Activated CD4-positive, CD25-positive, alpha-beta regulatory T cell treated with anti-CD3 and anti-CD28 coated beads, Interleukin-2, amount 50 U/mL, for 72 hours (primary cell): ENCODE measurements at places on chromosomes 7 and 10.

GRCh38 chr10:101489355-101489754 is 98.7 kb downstream of the POLL start:
- DNase-seq, result no peak

DNA sequence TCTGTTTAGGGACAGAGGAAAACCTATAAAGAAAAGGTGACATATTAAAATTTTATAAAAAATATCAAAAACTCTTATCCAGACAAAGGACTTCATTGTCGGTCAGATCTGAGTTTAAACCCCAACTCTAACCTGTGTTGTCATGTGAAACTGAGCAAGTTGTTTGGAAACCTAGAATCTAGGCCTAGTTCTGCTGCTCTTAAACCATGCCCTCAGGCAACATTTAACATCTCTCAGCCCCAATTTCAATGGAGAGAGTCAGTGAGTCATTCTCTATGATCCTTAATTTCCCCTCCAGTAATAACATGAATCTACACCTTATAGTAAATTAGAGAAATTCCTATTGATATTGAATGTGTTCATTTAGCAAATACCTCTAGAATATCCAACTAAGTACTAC is 192.3 kb downstream of the IMMP2L start:
- DNase-seq, result no peak

DNA sequence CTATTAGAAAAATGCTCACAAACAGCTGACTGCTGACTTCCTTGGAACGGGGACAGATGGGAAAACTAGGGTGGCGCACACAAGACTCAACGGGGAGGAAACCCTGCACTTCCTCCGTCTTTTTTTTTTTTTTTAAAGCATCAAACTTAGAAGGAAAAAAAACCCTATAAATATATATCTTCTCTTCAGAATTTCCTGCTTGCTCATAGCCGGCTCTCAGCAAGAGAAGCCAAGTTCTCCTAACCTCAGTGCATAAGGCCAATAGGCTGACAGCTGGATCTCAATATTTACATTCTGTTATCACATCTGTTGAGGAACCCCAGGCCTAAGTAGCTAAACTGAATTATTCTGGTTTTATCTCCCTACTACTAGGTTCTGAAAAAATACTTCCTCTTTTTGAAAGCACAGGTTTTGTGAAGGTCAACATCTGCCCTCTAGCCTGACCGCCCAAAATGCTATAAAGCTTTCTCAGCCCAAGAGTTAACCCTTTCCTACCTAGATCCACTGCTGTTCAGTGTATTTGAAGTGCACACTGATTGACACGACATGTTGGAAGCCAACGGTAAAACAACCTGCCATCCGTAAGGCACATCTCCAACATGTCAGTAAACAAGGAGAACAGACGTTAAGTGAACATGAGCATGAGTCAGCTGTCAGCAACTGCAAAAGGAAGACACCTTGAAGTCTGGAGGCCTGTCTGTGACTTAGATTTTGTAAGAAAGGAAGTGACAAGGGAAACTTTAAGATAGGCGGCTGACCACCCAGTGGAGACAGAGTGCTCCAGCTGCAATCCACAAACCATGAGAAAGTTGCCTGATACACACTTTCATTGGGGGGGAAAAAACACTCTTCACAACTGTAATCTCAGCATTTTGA is 83.8 kb downstream of the EBLN1 start:
- DNase-seq, result no peak

GRCh38 chr10:36087006-36088005 is 445.2 kb upstream of the FZD8 start:
- no peak for DNase-seq

- DNase-seq, result peak; percentile 48
Measured at GRCh38 chr10:119651514-119652360, 557 bp downstream of the BAG3 start.

DNA sequence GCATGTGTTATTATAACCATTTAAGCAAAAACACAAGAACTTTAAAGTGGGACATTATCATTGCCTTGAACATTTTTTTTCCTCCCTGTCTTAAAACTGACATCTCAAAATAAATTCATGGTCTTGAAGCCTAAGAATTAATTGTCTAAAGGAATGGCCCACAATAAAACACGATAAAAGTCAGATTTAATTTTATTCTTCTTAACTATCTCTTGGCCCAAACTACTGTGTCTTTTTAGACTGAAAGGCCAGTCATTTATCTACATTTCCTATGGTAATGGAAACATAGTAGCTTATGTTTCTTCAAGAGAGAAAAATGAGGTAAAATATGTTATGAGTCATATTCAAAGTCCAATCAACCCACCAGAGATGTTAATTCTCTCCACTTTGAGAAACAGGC is 24.4 kb upstream of the ETV1 start:
- DNase-seq, result no peak

GRCh38 chr7:105195891-105196290 is 181.9 kb downstream of the KMT2E start:
- DNase-seq, result no peak

GRCh38 chr10:60290558-60290957 is 99.1 kb downstream of the ANK3 start:
- DNase-seq, result no peak

- DNase-seq, result no peak
Measured at GRCh38 chr7:115221456-115221855, 299.6 kb downstream of the MDFIC start.

GRCh38 chr7:122018032-122018431 is 126.0 kb downstream of the AASS start:
- DNase-seq, result no peak

DNA sequence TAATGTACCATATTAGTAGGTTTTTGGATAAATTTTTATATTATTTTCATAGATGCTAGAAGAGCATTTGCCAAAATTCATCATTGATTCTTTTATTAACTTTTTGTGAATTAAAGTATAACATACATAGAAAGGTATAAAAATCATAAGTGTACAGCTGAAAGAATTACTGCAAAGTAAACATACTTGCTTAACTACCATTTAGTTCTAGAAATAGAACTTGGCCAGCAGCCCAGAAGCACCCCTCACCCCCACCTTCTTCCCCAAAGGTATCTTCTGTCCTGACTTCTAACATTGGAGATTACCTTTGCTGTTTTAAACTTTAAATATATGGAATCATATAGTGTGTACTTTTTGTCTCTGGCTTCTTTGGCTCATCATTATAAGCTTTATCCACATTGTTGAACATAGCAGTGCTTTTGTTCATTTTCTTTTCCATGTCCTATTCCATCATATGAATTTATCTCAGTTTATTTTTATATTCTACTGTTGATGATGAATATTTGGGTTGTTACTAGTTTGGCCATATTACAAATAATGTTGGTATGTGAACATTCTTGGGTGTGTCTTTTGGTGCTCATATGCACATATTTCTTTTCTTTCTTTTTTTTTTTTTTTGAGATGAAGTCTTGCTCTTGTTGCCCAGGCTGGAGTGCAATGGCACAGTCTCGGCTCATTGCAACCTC is 142.8 kb downstream of the ADK start:
- no peak for DNase-seq

DNA sequence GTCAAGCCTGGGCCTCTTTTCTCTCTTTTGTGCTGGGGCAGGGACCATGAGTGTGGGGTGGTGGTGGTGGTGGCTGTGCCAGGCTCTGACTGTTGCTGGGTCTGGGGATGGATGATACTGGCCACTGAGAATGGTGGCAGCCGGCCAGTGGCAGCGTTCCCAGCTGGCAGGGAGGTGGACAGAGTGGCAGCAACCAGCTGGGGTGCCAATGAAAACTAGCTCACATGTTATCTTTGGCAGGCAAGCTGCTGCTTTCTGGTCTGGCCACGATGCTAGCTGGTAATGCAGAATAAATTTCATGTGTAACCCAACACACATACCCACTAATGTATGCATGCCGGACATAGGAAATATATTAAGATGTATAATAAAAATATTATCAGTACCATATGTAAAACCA is 95.0 kb upstream of the SLC26A5 start:
- no peak for DNase-seq

GRCh38 chr10:98338896-98339295 is 70.9 kb upstream of the LOXL4 start:
- no peak for DNase-seq

GRCh38 chr7:152130658-152131590 is 105.5 kb downstream of the GALNT11 start:
- DNase-seq, result no peak

GRCh38 chr7:70416347-70416985 is 715.5 kb upstream of the GALNT17 start:
- DNase-seq, result no peak

- no peak for DNase-seq
Measured at GRCh38 chr7:158680754-158681153, 23.9 kb downstream of the NCAPG2 start.

DNA sequence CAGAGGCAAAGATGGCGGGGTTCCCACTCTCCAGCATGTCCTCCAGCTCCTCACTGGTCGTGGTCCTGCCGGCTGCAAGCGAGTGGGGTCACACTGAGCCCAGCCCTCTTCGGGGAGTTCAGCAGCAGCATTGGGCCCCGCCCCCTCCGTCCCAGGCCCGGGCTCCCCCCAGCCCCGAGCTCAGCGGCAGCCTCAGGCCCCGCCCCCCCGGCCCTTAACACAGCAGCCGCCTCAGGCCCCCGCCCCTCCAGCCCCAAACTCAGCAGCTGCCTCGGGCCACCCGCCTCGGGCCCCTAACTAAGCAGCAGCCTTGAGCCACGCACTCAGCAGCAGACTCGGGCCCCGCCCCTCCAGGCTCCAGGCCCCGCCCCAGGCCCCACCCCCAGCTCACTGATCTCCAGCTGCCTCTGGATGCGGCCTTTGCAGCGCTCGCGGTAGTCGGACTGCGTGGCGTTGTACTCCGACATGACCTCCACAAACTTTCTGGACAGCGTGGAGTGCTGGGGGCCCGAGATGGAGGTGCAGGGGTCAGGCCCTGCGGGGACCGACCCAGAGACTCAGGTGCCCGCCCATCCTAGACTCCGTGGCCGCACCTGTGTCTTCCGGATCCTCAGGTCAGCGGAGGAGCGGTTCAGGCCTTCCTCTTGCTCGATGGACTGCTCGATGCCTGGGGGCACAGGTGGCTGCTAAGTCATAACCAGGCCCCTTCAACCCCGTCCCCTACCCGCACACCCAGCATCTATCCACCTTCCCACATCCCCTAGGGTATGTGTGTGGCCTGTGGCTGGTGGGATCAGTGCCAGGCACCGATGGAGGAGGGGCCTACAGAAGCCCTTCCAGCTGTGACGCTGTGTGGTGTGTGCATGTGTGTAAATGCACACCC is 15.5 kb downstream of the STX1A start:
- DNase-seq, result no peak

GRCh38 chr10:22356324-22356873 is 11.1 kb downstream of the SPAG6 start:
- DNase-seq, result no peak

GRCh38 chr7:25429731-25430130 is 201.4 kb upstream of the NPVF start:
- DNase-seq, result no peak

DNA sequence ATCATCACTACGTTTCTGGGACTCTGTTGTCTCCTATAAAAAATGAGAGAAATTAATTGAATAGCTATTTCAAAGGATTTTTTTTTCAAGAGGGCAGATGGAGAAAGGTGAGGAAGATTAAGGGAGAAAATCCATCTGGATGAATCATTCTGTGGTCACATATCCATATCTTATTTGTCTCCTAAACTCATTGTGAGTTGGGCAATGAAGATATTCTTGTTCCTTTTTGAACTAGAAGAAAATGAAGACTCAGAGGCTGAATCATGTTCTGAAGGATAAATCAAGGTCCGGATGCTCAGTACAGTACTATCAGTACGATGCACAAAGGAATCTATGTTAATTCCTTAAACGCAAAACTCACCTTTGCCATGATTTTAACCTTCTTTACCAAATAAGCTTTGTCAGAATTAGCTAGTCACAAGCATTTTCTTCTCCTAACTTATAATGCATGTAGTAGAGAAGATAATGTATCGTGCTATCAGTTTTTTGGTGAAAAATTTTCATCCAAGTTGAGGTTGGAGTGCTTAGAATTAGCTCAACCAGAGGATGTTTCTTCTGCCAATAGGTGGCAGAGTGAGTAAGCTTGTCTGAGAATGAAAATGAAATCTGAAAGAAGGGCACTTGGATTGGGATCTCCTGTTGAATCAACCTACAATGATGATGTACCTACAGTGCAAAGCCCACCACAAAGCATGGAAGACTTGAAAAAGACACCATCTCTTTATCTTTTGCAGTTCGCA is 446.9 kb downstream of the KIF20B start:
- no peak for DNase-seq

GRCh38 chr7:124022551-124022950 is 10.3 kb downstream of the TMEM229A start:
- DNase-seq, result no peak

- DNase-seq, result no peak
Measured at GRCh38 chr7:157472311-157473050, 135.7 kb downstream of the DNAJB6 start.

DNA sequence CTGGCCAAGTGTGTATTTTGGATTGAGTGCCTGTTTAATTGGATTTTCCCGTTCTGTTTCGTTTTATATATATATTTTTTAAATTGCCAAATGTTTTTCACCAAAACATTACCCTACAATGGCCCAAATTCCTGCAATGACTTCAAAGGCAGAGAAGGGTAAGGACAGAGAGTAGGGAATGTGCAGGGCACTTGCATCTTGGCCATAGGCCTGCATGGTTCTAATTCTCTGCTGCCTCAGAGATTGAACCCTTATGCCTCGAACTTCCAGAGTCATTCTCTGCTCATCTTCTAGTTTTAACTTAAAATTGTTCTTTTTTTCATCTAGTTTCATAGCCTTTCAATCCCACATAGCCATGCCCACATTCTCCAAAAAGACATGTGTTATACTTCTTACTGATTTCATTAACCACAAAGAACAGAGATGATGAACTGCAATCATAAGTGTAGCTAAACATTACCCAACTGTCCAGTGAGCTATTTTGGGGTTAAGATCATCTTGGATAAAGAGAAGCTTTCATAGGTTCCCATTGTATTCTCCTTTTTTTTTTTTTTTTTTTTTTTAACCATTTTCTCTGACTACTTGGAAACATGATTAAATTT is 177.6 kb downstream of the PLXDC2 start:
- DNase-seq, result no peak

- no peak for DNase-seq
Measured at GRCh38 chr7:33400214-33400538, 270.8 kb downstream of the BBS9 start.

- no peak for DNase-seq
Measured at GRCh38 chr10:4034907-4035598, 250.0 kb upstream of the KLF6 start.

GRCh38 chr10:120515741-120516140 is 58.7 kb downstream of the PLPP4 start:
- DNase-seq, result no peak

- DNase-seq, result no peak
Measured at GRCh38 chr7:128155100-128155740, 85.9 kb upstream of the LEP start.
